ENCODE measurements at places on chromosomes 3 and 15. TPM values are rescaled to one million over a fixed set of nuclear protein-coding genes. Genes with fewer than 3 reads are reported as not detected.

ANKRD63 gene
- not detected for total RNA-seq

SOX14 gene
- not detected for total RNA-seq

TTLL13 gene
- 0.35 TPM for total RNA-seq

- DNase-seq, result no peak
These were observed 81.6 kb downstream of the AKAP13 start for GRCh38 chr15:85462029-85462428.

DNA sequence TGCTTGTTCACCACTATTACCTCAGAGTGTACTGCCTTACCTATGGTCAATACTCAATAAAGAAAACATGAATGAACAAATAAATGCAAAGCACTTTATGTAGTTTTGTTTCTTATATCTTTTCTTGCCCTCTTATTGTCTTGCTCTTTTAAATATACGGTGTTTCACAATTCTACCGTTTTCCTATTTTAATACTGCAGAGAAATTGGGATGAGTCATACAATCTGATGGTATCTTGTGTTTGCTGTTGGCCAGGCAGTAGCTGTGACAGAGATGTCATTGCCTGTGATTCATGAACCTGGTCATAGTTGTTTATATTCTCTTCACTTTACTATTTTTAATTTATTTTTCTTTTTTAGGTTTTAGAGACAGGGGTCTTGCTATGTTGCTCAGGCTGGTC, 48.3 kb downstream of the SERP1 start:
- DNase-seq, result no peak

- no peak for DNase-seq
These were observed 169.9 kb upstream of the TSC22D2 start for GRCh38 chr3:150238048-150238802.

DNA sequence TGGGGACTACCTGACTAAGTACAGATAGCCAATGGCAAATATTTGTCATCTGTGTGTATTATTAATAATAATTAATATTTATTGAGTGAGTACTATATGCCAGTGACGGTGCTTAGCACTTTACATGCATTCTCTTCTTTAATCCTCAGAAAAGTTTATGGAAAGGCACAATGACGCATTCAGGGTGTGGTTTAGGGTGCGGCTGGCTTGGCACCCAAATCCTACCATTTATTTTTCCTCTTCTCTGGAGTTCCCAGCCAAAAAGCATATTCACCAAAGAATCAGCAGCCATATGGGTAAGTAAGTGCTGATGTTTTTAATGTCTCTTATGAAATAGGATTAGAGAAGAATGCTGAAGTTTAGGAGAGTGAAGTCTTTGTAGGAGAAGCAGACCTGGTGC, 140.4 kb upstream of the TP63 start:
- DNase-seq, result no peak

GRCh38 chr3:71887256-71887655, 102.3 kb upstream of the PROK2 start:
- DNase-seq, result no peak
